ENCODE measurements at places on chromosomes 7 and 10.
A peak's percentile ranks its signal among the peaks of the same experiment; 100 is the strongest.

- H3K36me3 ChIP-seq, result no peaks in the 10 kb centered on the region
- H3K27me3 ChIP-seq, result no peaks in the 10 kb centered on the region
- H3K4me3 ChIP-seq, result no peak overlapping the region
- no peak overlapping the region for H3K27ac ChIP-seq
Observed at GRCh38 chr7:8442051-8442813, 8.8 kb downstream of the NXPH1 start.

- H3K27me3 ChIP-seq, result no peaks in the 10 kb centered on the region
- no peaks in the 10 kb centered on the region for H3K4me1 ChIP-seq
- no peak overlapping the region for H3K27ac ChIP-seq
- no peak overlapping the region for H3K4me3 ChIP-seq
- no peaks in the 10 kb centered on the region for H3K36me3 ChIP-seq
Observed at GRCh38 chr7:71630516-71630915, 498.6 kb downstream of the GALNT17 start.

- no peaks in the 10 kb centered on the region for H3K4me1 ChIP-seq
- H3K4me3 ChIP-seq, result no peak overlapping the region
- H3K27me3 ChIP-seq, result no peaks in the 10 kb centered on the region
- H3K36me3 ChIP-seq, result no peaks in the 10 kb centered on the region
Observed at GRCh38 chr7:147858421-147858820, 732.1 kb upstream of the C7orf33 start.

DNA sequence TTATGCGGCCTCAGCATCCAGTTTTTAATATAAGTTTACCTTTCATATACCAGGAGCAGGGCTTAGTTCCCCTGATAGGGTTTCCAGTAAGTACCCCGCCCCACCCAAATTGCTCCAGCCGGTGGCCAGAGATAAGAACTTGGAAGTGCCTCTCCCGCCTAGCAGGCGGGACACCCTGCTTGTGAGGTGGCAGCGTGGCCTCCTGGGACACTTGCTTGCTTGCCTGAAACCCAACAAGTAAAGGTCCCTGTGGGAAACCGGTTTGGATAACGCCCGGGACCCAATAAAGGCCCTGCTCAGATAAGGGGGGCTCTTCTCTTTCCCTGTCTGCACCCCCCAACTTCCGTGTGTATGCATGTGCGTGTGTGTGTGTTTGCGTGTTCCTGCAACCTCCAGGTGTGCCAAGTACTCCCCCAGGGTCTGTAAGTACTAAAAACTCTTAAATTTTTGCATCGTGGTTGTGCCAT, 154.3 kb downstream of the ARHGAP21 start:
- no peaks in the 10 kb centered on the region for H3K36me3 ChIP-seq
- no peak overlapping the region for H3K4me3 ChIP-seq
- no peak overlapping the region for H3K27ac ChIP-seq
- H3K4me1 ChIP-seq, result no peaks in the 10 kb centered on the region
- no peaks in the 10 kb centered on the region for H3K27me3 ChIP-seq

DNA sequence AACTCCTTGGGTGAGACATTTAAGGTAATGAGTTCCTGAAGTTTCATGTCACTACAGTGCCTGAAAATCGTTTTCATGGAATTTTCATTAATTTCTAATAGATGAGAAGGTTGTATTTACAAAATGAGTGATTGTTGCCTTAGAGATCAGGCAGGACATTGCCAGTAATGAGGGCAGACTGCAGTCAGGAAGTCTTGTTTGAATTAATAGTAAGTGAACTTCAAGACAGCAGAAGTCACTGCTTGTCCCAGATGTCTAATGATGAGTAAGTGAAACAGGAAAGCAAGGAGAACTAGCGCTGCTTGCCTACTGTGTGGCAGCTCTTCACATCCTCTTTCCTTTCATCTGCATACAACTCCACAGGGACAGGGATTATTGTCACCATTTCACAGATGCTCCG, 237.4 kb downstream of the BAMBI start:
- no peaks in the 10 kb centered on the region for H3K36me3 ChIP-seq
- H3K4me1 ChIP-seq, result peaks cover 4% of the 10 kb centered on the region
- H3K27me3 ChIP-seq, result no peaks in the 10 kb centered on the region
- peak; percentile 34 for DNase-seq
- no peak overlapping the region for H3K27ac ChIP-seq

DNA sequence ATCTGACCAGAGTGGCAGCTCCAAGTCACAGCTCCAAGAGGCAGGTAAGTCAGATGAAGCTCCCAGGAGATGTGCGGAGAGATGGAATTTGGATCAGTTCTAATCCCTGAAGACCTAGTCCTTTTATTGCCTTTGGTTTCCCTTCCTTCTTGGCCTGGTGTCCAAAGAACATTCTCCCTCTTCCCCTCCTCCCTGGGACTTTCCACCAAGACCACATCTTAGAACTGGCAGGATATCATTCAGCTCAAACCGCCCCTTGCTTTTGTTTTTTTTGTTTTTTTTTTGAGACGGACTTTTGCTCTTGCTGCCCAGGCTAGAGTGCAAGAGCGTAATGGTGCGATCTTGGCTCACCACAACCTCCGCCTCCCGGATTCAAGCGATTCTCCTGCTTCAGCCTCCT, 190.8 kb downstream of the GFRA1 start:
- no peak overlapping the region for H3K27ac ChIP-seq
- H3K4me3 ChIP-seq, result no peak overlapping the region
- no peaks in the 10 kb centered on the region for H3K27me3 ChIP-seq
- DNase-seq, result peak; percentile 2
- H3K4me1 ChIP-seq, result no peaks in the 10 kb centered on the region

All from IMR-90 (cell line).